ENCODE measurements at places on chromosomes 3 and 15. TPM values are rescaled to one million over a fixed set of nuclear protein-coding genes. Genes with fewer than 3 reads are reported as not detected.

BDH1 gene
- 42.8 TPM for polyA plus RNA-seq

ZPLD1 gene
- polyA plus RNA-seq: 0.45 TPM

SYNM gene
- polyA plus RNA-seq: 2.2 TPM

PATL2 gene
- polyA plus RNA-seq: 0.76 TPM

TMEM62 gene
- 14.8 TPM for polyA plus RNA-seq

GOLGA8T gene
- polyA plus RNA-seq: 1.2 TPM

HRG gene
- polyA plus RNA-seq: 2.0 TPM

RASL12 gene
- 5.9 TPM for polyA plus RNA-seq

ANKRD34C gene
- polyA plus RNA-seq: 0.09 TPM

MUC20 gene
- polyA plus RNA-seq: 18.3 TPM

TAMM41 gene
- polyA plus RNA-seq: 19.2 TPM

TMEM207 gene
- polyA plus RNA-seq: 21.4 TPM

LRRIQ4 gene
- 0.16 TPM for polyA plus RNA-seq

GRCh38 chr3:194277104-194277785, 73.9 kb downstream of the CPN2 start:
- no peak for DNase-seq

DNA sequence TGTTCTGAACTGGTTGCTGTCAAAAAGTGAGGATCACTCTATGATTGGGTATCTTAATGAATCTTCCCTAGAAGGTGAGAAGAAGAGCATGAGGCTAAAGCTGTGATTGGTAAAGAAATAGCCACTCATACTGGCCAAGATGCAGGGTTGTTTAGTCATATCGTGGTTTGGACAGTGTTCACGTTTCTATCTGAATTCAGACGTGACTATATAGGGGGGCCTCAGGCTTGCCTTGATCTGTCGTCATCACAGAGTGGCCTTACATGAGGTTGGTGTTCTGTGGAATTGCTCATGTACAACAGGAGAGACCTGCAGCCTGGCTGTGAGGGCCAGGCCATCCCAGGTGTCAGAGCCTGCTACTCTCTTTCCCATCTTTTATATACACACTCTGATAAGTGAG, 12.4 kb downstream of the RTP2 start:
- DNase-seq: no peak

GRCh38 chr3:113606539-113607218, 74.3 kb downstream of the SIDT1 start:
- DNase-seq: no peak

- no peak for DNase-seq
These were observed 71.3 kb upstream of the UBE2E1 start for GRCh38 chr3:23734481-23734880.

DNA sequence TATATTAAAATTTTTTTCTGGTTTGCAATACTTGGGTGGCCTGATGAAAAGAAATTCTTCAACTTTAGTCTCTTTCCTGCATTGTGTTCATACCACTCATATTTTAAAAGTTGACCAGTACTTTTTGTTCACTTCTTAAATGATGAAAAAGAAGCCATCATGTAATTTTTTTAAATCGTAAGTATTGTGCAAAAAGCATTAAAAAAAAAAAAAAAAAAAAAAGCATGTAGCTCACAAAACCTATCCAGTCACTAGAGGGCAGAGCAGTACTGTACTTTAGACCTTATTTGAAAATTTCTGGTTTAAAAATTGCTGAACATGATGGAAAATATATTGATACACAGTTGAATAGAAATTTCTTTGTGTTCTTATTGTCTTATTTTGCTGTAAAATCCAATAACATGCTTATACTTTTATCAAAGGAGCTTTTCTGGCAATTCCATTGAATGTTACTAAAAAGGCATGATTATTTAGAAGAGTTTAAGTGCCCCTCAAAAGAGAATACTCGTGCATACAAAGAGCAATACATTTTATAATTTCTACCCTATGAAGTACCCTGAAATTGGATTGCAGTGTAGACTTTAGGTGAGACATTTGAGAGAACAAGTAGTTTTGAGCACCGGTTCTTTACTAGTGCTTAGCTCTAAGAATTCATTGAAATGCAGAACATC, 137.7 kb downstream of the BBX start:
- peak; percentile 27 for DNase-seq

DNA sequence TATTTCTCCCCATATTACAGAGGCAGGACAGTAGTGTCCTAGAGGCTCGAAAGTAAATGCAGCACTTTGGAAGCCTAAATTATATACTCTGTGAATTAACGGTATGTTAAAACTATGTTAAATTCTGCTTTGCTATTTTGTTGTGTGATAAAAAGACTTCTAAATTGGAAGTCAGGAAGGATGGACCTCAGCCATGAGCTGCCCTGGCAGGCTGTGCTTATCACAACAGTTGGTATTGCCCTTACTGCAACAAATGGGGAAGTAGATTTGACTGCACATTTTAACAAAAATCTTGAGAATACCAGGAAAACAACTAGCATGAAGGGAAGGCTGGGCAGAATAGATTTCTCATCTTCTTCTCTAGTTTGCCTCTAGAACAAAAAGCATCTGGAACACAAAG, 706.6 kb downstream of the SI start:
- DNase-seq: no peak

- DNase-seq: peak; percentile 13
These were observed 31.5 kb upstream of the MLF1 start for GRCh38 chr3:158539414-158540014.

- no peak for DNase-seq
These were observed 11.5 kb upstream of the SHF start for GRCh38 chr15:45199136-45199810.

- no peak for DNase-seq
These were observed 42.9 kb upstream of the APH1B start for GRCh38 chr15:63234451-63234870.

DNA sequence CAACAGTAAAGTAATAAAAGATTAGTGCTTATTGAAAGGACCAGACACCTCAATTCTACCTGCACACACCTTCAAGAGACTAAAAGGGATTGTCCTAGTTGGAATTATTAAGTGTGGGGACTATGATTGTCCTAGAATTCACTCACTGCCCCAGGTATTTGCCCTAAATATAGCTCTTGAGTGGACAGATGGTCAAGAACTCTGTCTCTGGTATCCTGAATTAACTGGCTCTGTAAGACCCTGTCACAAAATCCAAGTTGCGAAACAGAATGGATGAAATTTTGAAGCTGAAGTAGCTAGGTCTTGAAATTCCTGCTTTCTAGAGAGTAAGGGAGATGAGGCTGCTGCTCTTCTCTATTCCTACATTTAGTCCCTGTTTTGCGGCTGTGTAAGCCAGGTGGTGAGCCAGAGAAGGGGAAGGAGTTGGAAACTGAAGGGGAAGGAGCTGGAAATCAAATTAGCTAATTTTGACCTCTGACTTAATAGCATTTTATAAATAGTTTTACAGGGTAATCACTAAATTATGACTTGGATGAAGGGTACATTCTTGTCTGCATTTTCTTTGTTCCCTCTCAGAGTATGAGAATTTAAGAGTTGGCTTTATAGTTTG, 34.5 kb downstream of the KBTBD12 start:
- DNase-seq: no peak

DNA sequence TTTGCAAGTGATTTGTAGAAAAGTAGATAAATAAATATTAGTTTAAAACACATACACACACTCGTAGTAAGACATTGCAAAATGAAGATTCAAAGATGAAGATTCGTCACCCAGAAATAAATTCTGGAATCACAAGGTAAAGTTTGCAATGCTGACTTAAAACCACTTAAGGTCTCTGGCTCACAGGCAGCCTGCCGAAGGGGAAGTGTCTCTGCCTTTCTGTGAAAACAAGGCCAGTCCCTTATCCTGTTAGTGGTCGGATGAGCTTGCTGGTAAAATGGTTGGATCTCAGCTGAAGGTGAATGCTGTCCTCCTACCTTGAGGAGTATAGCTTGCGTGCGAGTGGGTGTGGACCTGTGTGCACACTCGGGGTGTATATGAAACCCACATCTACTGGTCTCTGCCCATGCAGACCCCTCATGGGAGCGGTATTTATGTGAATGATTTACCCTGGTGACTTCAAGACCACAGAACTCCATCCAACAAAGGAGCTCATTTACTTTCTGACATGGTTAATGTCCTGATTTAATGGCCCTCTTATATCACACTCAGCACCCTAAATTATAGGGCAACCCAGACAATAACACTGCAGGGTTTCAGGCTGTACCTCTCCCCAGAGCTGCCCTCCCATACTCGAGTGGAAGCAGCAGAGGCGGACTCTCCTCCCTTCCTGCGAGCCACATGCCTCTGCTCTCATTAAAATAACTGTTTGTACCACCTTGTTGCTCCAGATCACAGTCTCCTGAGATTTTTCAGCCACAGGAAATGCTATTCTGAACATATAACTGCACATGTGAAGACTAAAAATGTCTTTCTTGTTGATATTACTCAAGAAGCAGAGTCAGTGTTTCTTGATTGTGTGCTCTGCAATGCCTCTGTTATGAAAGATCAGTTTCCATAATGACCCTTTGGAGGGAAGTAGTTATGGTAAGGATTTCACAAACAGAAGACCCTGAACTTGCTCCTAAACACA, 45.9 kb upstream of the ALDH1A3 start:
- DNase-seq: no peak

GRCh38 chr3:45623846-45624245, 29.3 kb downstream of the LIMD1 start:
- DNase-seq: no peak

DNA sequence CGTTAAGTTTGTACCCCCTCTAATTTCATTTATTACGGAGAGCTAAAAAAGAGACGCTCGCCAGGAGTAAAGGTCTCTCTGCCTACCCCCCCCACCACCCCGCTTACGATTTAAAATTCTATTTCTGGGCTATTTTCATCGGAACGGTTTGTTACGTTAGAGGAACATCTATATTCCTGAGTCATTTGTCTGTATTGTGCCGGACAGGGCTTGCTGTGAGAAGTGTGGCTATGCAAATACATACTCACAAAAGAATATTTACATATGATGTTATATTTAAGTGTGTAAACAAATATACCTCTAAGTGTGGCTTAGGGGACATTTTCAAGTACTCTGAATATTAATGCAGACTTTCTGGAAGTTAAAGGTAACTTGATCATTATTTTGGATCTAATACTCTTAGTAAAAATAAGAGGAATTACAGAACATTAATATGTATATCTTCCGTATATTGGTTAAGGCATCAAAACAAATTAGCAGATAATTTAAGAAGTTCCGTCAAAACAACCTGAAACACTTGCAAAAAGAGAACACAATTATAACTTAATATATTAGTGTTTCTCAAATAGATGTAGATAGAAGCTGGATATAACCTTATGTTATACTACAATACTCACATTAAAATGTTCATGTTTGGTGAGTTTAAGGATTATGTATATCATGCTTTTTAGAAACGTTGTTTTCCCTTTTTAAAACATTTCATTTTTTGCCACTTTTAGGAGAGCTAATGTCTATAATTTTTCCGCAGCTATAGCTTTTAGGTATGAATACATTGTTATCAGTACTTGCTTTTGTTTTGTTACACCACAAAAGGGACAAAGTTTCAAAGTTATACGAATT, 1.6 kb upstream of the SHOX2 start:
- peak; percentile 23 for DNase-seq

GRCh38 chr15:44542596-44542995, 5.6 kb downstream of the EIF3J start:
- DNase-seq: no peak

DNA sequence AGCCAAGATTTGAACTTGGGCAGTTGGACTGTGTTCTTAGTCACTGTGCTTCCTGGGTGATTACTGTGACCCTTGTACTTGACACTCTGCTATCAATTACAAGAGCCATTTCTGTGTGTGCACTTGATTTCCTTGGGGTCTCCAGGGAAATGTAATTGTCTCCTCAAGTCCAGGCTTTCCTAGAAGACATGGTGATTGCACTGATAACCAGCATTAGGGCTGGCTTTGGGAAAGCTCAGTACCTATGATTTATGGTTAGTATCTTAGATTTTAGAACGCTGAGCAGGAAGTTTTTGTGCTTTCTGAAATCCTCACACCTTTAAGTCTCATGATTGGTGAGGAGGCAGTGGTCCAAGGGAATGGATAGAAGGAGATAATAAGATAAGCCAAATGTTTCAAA, 1.6 kb upstream of the CLDN11 start:
- no peak for DNase-seq

DNA sequence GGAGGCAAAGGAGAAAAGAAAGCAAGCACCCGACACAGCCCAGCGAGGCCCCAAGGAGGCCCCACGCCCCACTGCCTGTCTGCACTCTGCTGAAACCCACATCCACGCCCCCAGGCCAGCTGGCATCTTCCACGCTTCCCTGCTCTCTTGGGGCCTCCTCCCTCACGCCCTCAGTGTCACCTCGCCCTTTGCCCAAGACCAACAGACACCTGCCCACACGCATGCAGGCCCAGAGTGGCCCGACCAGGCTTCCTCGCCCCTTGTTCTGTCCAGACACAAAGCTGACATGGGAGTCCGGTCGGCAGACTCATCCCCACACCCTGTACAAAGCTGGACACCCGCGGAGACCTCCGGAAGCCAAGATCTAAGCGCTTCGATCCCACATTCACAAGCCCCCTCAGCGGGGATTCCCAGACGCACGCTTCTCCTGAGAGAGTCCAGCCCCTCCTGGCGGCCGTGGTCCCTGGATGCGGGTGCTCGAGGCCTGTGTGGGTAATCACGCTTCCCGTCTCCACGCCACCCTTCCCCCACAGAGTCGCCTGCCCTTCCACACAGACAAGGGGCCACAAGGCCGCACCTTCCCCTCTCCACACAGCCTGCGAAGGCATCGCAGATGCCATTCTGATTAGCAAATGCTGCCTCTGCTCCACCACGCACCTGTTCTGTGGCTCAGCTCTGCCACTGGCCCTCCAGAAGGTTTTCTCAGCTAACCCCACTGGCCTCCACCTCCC, 176.6 kb downstream of the XXYLT1 start:
- DNase-seq: no peak

DNA sequence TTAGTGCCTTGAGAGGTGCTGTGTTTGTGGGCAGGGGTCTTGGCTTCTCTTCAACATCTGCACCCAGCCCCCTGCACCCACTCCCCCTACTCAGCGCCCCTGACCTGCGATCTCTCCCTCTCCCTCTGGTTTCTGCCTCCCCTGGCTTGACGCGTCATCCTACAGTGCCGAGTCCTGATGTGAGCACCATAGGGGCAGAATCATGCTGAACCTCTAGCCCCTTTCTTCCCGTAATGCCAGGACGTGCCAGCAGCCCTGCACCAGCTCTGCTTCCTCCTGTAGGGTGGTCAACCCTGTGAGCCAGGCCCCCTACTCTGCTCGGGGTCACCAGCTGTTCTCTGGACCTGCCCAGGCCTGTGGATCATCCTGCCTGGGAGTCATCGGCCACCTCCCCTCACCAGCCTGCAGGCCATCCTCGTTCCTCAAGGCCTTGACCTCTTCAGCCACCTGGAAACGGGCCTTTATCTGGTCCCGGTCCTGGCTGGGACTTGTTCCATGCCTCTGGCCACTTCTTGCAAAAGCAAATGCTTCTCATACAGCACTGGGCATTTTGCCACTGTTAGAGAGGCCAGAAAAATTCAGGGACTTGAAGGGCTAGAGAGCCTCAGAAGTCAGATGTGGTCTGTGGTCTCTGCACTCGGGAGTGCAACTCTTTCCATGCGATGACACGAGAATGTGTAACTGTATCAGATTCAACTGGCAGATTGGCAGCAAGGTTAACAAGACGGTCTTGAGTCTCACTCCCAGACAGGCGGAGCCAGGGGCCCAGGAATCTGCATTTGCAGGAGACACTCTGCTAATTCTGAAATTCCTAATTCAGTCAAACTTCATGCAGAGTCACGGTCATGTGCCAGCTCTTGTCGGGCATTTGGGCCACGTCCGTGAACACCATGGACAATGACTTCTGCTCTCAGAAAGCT, 16.7 kb upstream of the KLF15 start:
- no peak for DNase-seq
